ENCODE measurements at places on chromosomes 4 and X.

DNA sequence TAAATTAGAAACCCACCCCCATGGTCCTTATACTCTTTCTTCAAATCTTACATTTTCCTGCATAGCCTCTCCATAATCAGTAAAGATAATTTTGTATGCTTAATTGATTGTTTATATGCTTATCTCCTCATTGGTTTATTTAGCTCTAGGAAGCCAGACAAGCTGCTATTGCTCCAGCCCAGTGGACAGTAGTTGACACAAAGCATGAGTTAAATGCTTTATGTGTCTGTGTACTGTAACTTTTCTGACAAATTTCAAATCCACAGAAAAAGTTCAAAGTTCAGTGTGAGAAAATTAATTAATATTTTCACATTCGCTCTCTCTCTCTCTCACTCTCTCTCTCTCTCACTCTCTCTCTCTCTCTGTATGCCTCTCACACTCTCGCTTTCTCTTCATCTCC, 181.7 kb downstream of the GABRB1 start:
- DNase-seq: no peak

- no peak for DNase-seq
Observed at GRCh38 chr4:3308691-3309090, 15.9 kb downstream of the RGS12 start.

GRCh38 chr4:186806679-186807421, 83.2 kb upstream of the FAT1 start:
- DNase-seq: no peak

GRCh38 chrX:125132274-125132673, 187.4 kb upstream of the TEX13C start:
- DNase-seq: no peak

GRCh38 chr4:9847968-9848748, 66.7 kb downstream of the DRD5 start:
- DNase-seq: no peak

- no peak for DNase-seq
Observed at GRCh38 chr4:115834441-115834840, 721.0 kb upstream of the NDST4 start.

DNA sequence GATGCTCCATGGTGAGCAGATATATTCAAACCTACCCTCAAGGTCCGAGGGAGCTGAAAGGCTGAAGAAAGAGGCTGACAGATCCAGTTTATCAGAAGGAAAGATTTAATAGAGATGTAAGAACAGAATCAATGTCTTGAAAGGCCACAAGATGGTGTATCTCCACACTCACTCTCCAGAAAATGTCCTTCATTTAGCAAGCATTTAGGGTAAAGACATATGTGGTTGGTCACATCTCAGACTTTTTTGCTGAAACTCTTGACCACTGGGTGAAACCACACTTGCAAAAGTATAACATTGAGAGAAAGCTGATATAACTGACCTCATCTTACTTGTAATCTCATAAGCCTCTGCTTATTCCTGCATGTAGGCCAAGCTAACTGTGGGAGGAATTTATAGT, 745.8 kb upstream of the GALNTL6 start:
- DNase-seq: no peak

DNA sequence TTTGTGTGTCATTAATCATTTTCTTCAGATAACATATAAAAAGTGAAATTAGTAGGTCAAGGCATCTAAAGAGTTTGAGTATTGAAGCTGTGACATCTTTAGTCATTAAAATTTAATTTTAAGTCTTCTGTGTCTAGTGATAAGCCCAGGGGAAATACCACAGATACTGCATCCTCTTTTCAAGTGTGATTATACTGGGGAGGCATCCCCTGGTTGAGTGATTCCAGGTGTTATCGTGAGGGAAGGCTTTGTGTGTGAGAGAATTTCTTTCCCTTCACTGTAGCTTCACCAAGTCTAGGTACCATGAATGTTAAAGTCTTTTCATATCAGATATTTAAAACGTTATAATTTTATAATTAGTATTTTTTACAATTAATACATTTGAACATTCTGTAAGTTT, 193.4 kb downstream of the FRAS1 start:
- DNase-seq: no peak
